ENCODE measurements at places on chromosomes 12 and 14.

DNA sequence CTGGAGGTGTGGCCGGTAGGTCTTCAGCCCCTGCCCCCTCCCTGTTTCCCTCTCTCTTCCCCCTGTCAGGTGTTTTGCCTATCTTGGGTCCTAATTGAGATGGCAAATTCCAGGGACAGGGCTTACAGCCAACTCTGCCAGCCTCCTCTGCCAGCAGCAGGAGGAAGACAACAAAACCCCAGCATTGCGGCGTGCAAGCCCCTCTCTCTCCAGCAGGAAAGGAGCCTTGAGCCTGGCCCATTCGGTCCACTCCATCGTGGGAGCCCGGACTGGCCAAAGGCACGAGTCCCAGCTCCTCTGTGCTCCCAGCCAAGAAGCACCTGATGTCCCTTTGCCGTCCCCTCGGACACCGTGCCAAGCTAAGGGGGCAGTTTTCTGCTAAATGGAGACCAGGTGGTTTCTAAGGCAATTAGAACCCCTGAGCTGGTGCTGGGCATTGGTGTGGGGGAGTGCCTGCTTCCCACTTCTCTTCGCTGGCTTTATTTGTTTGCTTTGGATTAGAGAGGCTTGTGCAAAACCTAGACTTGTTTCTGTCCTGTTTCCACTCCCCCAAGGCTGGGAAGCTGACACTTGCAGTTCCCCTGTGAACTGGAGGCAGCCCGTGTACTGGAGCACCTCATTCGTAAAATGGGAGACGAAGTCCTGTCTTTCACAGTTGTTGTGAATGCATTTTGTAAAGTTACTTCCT, 57.1 kb upstream of the LHX5 start:
- no peak for DNase-seq

DNA sequence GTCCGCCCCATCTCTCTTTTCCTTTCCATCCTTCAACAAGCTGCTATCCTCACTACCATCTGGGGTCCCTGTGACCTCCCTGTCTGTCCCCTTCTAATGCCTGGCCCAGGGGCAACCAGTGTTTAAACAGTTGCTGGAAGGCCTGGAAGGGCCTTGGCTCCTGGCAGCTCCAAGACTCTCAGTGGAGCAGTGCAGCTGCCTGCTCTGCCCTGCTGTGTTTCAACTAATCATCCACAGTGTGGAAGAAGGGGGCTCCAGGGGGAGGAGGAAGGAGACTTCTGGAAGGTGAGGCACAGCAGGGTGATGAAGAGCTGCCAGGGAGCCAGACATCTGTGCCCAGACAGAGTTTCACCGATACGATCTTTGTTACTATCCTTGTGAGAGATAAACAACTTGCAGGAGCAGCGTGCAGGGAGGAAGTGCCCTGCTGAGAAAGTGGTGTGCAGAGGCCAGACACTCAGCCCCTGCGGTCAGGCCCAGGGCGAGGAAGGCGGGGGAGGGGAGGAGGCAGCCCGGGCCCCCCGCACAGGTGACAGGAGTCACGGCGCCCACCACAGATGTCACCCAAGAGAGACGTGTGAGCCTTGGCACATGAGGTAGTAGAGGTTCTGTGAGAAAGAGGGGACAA, 1061.8 kb downstream of the BCL11B start:
- no peak for DNase-seq

DNA sequence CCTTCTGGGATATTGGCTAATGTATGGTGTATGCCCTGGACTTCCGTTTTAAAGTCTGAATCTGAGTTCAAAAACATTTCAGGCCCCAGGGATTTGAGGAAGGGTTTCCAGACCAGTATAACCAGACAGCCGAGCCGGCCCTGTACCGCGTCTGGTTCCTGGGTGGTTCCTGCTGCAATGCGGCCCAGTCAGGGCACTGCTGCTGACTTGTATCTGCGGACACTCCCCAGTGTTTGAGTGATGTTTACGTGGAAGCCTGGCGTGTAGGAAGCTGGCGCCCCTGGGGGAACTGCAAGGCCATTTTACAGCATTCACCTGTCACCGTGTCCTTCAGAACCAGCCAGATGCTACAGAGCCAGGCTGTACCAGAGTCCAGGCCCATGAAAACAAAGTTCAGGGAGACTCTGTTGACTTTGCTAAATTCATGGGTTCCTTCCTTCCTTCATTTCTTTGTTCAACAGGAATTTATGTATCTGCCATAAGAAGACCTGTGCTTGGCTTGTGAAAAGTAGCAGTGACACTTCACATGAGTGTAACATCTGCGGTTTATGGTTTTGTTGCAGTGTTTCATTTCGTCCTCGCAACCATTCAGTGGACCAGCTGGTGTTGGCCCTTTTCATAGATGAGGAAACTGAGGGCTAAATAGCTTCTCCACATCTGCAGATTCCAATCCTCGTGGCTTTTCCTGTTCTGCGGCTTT, 16.8 kb downstream of the EML1 start:
- DNase-seq: no peak

GRCh38 chr14:61972711-61973110, 210.5 kb downstream of the SNAPC1 start:
- DNase-seq: no peak

- DNase-seq: no peak
Measured at GRCh38 chr12:67263471-67263870, 5.7 kb upstream of the CAND1 start.

- no peak for DNase-seq
Measured at GRCh38 chr12:49233842-49234526, 30.9 kb upstream of the TUBA1C start.

- DNase-seq: peak; percentile 45
Measured at GRCh38 chr14:90820958-90821357, 4.7 kb upstream of the TTC7B start.

GRCh38 chr14:41604721-41605531, 1.8 kb upstream of the LRFN5 start:
- peak; percentile 48 for DNase-seq

- peak; percentile 17 for DNase-seq
Measured at GRCh38 chr14:68297876-68298468, 478.4 kb downstream of the RAD51B start.

DNA sequence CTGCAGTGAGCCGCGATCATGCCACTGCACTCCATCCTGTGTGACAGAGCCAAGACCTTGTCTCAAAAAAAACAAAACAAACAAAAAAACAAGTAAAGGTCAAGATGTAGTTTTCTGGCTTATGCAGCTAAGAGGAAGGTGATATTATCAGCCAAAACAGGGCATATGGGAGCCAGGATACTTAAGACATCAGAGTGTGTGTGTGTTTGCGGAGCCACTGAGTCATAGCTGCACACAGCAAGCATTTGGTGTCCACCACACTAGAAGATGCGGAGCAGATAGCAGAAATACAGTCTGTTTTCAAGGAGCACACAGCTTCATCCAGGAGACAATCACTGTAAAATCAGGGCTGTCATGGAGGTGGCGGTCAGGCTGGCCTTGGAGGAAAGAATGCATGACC, 72.6 kb upstream of the REP15 start:
- no peak for DNase-seq

DNA sequence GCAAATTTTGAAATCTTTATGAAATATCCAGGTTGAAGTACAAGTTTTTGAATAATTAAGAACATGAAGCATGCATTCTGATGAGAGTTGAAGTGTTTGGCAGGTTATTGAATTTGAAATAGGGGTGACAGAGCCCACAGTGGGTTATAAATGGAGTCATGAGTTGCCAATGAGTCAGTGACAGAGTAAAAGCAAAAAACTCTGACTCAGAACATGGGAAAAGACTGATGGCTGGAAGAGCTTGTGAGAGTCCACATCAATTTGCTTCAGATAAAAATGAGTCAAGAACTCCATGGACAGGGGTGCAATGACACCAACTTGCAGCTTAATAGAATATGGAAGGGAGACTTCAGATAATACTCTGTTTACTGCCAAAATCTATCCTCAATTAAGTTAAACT, 105.3 kb downstream of the SLC6A15 start:
- DNase-seq: peak; percentile 4

DNA sequence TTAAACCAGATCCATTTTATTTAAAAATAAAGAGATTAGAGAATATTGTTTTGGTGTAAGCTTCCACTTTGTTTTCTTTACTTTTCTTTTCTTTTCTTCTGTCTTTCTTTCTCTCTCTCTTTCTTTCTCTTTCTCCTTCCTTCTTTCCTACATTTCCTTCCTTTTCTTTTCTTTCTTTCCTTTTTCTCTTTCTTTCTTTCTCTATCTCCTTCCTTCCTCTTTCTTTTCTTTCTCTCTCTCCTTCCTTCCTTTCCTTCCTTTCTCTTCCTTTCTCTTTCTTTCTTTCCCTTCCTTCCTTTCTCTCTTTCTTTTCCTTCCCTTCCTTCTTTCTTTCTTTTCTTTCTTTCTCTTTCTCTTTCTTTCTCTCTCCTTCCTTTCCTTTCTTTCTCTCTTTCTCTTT, 100.8 kb downstream of the TMTC3 start:
- no peak for DNase-seq

Data from AG08396 (cell line).